Muscle of leg (tissue), 16 donors: ENCODE measurements at places on chromosomes 6 and 20.

DNA sequence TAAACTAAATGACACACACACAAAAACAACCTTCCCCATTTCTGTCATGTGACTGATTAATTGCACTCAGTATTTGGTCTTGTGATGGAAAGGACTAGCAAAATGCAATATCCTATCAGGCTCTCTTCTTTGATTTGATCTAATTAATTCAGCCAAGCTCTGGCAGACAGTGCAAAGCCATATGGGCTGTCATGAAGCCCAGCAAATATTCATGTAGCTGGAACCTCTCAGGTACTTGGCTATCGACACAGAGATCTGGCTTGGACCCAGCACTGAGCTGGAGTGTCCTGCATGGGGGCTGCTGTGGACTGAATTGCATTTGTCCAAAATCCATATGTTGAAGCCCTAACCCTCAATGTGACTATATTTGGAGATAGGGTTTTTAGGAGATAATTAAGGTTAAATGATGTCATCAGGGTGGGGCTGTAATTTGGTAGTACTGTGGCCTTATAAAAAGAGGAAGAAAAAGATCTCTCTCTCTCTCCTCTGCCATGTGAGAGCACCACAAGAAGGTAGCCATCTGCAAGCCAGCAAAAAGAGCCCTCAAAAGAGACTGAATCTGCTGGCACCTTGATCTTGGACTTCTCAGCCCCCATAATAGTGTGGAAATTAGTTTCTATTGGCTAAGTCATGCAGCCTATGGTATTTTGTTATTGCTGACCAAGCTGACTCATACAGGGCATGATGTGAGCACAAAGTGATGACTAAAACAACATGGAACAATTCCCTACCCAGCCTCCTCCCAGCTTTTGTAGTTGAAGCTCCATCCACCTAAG is 77.1 kb downstream of the STMND1 start:
- H3K27me3 ChIP-seq, result no peaks in the 10 kb centered on the region
- no peaks in the 10 kb centered on the region for H3K36me3 ChIP-seq
- no peak overlapping the region for H3K4me3 ChIP-seq
- H3K4me1 ChIP-seq, result peaks cover 3% of the 10 kb centered on the region
- H3K27ac ChIP-seq, result no peak overlapping the region

GRCh38 chr6:29461021-29461814 is 4.3 kb downstream of the OR2H1 start:
- no peak overlapping the region for H3K4me3 ChIP-seq
- H3K27ac ChIP-seq, result no peak overlapping the region
- H3K27me3 ChIP-seq, result no peaks in the 10 kb centered on the region
- H3K4me1 ChIP-seq, result no peaks in the 10 kb centered on the region
- no peak for DNase-seq
- H3K36me3 ChIP-seq, result no peaks in the 10 kb centered on the region

- no peaks in the 10 kb centered on the region for H3K4me1 ChIP-seq
- no peak overlapping the region for H3K4me3 ChIP-seq
- no peak for DNase-seq
- H3K27me3 ChIP-seq, result no peaks in the 10 kb centered on the region
- no peak overlapping the region for H3K27ac ChIP-seq
- no peaks in the 10 kb centered on the region for H3K36me3 ChIP-seq
Observed at GRCh38 chr6:101000341-101000740, 119.2 kb upstream of the ASCC3 start.

DNA sequence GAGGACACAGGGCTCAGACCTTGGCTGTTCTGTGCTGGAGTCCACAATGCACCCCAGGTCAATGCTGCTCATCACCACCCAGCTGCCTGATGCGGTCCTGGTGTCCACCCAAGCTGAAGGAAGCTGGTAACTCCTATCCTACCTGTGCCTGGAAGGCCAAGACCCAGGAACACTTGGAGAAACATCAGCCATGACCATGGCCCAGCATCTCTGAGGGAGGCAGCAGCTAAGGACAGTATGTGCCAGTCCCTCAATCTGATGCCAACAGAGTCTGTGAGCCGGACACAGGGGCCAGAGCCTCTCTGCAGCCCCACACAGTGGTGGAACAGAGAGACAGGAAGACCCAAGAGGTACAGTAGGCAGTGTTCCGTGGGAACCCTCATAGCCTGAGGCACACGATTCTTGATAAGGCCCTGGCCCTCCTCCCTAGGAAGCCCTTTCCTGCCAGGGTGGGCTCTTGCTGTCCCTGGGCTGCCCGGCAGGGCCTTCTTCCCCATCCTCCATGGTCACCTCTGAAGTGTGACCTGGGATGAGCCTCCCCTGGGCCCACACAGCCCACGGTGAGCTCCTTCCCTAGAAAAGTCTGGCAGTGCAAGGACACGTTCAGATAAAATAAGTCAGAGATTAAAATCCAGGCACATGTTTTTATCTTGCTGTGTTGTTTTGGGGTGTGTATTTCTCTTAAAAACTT is 170.7 kb downstream of the THBS2 start:
- H3K4me3 ChIP-seq, result no peak overlapping the region
- H3K36me3 ChIP-seq, result no peaks in the 10 kb centered on the region
- no peak for DNase-seq
- H3K4me1 ChIP-seq, result peaks cover 4% of the 10 kb centered on the region
- H3K27ac ChIP-seq, result no peak overlapping the region
- no peaks in the 10 kb centered on the region for H3K27me3 ChIP-seq
